ENCODE measurements at places on chromosomes 6 and 20. TPM values are rescaled to one million over a fixed set of nuclear protein-coding genes. Genes with fewer than 3 reads are reported as not detected.

GRCh38 chr6:1485678-1486077 is 96.3 kb downstream of the FOXF2 start:
- DNase-seq = peak; percentile 29

- no peak for DNase-seq
Observed at GRCh38 chr6:165999279-165999678, 168.4 kb downstream of the TBXT start.

GRCh38 chr20:45500022-45500421 is 15.4 kb downstream of the SPINT3 start:
- no peak for DNase-seq

DNA sequence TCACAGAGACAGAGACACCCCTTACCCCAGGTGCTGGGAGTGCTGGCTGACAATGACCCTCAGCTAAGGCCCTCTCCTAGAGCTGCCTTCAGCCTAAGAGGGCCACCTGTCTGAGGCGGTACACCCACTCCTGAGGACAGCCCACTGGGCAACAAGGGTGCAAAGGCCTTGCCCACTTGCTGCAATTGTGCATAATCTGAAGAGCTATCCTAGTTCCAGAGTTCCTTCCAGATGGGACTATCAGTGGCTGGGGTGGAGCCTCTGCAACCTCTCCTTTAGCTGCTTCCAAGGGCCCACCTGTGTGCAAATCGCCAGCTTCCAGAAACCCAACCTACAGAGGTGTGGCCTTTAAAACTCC is 87.5 kb downstream of the PREX1 start:
- no peak for DNase-seq

GRCh38 chr6:28589234-28589956 is 63.7 kb downstream of the GPX5 start:
- no peak for DNase-seq

DNA sequence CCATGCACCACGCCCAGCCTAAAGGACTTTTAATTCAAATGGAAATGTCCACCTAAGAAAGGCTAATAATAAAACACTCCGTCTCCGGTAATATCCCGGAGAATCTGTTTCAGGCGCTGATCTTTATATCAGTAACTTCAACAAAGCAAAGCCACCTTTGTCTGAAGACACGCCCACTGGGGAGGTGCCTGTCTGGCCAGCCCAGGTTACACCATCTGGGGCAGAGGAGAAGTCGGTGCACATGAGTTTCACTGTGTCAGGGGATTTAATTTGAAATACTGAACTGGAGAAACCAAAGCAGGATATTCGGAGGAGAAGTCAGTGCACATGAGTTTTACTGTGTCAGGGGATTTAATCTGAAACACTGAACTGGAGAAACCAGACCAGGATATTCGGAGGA is 9.4 kb downstream of the SERPINB6 start:
- no peak for DNase-seq

GRCh38 chr6:26420688-26421171 is 18.7 kb downstream of the BTN3A1 start:
- DNase-seq = no peak

GRCh38 chr6:106102034-106102433 is 15.9 kb downstream of the PRDM1 start:
- no peak for DNase-seq

DNA sequence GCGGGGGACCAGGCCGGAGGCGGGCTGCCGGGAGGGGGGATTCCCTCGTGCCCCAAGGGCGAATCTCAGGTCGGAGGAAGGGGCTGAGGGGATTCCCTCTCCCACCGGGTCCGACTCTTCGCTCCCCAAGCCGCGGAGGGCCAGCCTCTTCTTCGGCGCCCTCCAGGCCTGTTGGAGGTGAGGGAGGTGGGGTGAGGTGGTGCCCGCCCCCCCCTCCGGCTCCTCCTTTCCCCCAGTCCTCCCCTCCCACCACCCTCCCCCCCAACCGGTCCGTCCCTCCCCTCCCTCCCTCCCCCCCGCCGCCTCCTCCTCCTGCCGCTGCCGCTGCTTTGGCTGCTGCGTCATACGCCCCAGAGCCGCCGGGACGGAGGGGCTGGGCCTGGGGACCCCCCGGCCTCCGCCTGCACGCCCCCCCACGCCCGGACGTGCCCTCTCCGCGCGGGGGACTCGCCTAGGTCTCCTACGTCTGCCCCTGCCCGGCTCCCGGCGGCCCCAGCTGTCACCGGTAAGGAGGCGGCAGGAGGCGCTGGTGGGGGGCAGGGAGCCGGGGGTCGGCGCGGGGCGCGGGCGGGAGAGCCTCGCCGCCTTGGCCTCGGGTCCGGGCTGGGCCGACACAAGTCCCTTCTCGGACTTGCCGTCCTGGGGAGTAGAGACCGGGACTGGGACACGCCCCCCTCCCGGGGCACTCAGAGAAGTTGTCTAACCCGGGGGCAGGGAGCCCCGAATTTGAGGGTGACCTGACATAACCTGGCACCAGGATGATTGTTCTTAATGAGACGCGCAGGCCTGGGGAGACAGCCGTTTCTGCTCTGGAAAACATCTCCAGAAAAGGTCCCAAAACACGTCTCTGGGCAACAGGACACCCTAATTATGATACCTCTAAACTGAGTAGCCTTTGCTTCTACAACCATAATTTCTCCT is at the start of gene PHF1:
TSS of gene PHF1 (plus strand) at position 304 of the 921 bp plus-strand sequence. CDS start 1,250 bp downstream, outside the sequence.
- peak; percentile 94 for DNase-seq

DNA sequence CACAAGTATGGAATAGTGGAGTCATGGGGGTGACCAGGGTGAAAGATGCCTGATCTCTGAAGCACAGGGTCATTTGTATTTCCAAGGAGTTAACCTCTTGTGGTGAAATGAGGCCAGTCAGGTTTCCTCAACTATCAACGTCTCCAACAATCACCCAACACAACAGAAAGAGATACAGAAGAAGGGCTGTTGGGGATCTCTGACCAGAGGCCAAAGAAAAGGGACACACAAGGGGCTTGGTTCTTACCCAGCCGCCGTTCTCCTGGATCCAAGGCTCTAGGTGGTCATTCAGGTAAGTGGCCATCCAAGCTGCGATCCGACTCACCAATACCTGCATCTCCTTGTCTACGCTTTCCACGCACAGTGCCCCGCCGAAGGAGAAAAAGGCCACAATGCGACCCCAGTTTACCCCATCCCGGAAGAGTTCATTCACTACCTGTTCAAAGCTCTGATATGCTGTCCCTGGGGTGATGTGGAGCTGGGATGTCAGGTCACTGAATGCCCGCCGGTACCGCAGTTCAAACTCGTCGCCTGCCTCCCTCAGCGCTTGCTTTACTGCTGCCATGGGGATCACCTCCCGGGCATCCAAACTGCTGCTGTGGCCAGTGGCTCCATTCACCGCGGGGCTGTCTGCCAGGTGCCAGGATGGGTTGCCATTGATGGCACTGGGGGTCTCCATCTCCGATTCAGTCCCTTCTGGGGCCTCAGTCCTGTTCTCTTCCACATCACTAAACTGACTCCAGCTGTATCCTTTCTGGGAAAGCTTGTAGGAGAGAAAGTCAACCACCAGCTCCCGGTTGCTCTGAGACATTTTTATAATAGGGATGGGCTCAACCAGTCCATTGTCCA is 1.0 kb downstream of the BCL2L1 start:
- no peak for DNase-seq

DNA sequence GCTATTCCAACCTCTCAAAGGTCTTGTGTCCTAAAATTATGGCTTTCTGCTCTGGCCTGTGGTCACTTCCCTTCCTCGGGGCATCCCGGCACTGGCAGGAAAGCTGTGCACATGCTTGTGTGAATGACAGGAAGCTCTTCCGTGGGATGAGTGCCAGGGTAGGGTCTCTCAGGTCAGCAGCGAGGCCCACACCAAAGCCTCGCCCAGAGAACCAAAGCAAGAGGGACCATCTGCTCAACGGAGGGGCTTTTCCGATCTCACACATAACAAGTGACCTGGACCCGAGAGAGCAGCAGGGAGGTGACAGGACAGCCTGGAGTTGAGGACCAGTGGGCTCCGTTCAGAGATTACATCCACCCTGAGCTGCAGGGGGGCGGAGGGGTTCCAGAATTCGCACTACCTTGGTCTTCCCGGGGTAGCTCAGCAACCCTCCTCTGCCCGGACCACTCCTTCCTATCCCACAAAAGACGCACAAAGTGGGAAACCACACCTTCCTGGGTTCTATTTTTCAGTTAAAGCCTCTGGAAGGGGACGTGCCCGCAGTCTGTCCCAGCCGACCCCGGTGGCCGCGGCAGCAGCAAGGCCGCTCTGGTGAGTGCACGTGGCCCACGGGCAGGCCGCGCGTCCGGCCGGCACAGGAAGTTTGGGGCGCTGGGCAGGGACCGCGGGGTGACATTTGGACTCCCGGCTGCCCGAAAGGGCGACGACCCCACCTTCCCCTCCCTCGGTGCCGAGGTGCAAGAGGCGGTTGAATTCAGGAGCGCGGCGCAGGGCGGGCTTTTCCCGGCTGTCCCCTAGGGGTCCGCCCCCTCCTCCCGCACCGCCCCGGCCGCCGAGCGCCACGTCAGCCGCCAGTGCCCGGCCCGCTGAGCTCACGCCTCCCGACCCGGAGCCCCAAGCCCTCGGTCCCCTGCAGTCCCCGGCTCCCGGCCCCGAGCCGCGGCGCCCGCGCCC is 988 bp downstream of the TXNDC5 start:
- peak; percentile 89 for DNase-seq

- no peak for DNase-seq
Observed at GRCh38 chr20:63056236-63057170, 49.7 kb upstream of the BHLHE23 start.

- DNase-seq = no peak
Observed at GRCh38 chr6:70706491-70707123, 38.9 kb downstream of the SMAP1 start.

CRISP2 gene
- total RNA-seq = not detected

TXLNB gene
- total RNA-seq = 0.29 TPM

FABP7 gene
- total RNA-seq = 56.6 TPM

SLC4A11 gene
- total RNA-seq = 10.8 TPM

TMEM170B gene
- 0.84 TPM for total RNA-seq

Measured in lower leg skin (tissue), 4 donors.